ENCODE measurements at places on chromosomes 6 and 20.
A peak's percentile ranks its signal among the peaks of the same experiment; 100 is the strongest.

GRCh38 chr20:50373674-50374286, 136.4 kb upstream of the PTPN1 start:
- DNase-seq, result no peak

- DNase-seq, result no peak
Observed at GRCh38 chr6:144469144-144469575, 184.0 kb downstream of the UTRN start.

DNA sequence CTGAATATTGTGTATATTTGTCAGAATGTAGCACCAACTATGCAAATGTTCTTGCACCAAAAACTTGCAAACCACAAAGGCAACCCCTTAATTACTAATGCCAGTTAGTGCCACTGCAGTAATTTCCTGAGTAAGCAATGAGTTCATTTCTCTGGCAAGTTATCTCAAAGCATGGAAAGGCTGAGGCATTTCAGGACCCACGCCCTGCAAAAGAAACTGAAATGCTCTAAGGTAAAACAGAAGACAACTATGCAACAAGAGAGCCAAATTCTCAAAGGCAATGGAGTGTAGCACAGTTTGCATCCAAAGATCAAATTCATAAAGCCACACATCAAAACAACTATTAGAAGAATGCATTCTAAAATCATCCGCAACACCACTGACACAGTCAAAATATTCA, 994.4 kb downstream of the EYS start:
- no peak for DNase-seq

DNA sequence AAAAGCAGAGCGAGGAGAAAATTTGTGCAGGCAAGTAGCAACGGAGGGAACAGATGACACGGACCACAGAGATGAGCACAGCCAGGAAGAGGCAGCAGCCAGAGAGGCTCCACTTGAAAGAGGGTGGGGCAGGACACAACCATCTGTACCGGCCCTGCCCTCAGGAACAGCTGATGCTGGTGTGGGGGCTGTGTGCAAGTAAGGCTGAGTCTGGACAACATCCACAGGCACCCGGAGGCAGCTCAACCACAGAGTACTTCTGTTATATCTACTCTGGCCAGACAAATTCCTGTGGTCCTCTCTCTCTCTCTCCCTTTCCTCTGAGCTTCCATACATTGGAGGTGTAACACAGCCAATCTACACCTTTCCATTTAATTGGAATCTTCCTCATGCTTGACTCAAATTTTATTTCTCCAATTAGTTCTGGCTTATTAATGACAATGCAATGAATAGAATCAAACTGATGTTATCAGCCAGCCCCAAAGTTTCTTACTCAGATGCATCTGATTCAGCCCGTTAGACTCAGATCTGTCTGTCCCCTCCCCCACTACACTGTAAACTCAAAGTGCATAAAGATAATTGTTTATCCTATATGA, 24.9 kb downstream of the KIF13A start:
- DNase-seq, result peak; percentile 87

DNA sequence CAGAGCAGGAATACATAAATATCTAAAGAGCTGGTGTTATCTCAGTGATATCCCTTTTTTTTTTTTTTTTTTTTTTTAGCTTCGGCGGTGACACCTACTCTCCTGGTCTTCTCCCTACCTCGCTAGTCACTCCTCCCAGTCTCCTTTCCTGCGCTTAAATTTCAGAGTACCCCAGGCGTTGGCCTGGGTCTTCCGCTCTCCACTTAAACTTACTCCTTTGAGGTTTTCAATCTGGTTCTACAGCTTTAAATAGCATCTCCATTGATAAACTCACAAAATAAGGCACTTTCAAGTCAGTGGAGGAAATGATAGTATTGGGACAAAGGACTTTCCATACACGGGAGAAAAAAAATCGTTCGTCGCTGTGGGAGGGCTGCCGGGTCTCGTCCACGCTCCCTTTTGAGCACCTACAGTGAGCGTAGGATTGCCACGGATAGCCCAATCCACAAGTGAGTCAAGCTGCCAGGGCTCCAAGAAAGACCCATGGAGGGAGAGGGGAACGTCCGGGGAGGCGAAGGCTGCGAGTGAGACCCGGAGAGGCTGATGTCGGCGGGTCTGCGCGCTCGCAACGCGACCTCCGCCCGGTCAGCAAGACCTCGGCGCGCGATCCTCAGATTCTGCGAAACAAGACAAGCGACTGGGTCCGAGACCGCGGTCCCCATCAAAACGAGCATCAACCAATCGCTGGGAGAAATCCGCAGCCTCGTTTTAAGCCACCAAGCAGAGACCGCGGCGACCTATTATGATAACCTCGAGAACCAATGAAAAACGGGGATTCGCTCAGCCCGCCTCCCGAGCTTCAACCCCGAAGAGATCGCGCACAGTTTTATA, 672 bp upstream of the SRSF6 start:
- peak; percentile 99 for DNase-seq

DNA sequence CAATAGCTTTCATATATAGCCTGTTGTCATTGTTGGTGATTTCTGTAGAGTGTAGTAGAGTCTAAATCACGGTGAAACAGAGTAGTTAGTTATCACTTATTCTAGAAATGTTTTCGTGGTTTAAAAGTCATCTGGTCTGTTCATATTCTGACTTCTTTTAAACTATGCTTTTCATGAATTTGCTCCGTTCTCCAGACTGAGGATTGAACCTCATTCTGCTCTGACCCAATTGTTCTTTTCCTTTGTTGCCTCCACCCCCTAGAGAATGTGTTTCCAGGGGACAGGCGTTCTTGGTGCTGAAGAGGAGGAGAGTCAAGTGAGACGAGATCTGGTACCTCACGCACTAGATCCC, 748 bp upstream of the ZNF292 start:
- DNase-seq, result no peak

DNA sequence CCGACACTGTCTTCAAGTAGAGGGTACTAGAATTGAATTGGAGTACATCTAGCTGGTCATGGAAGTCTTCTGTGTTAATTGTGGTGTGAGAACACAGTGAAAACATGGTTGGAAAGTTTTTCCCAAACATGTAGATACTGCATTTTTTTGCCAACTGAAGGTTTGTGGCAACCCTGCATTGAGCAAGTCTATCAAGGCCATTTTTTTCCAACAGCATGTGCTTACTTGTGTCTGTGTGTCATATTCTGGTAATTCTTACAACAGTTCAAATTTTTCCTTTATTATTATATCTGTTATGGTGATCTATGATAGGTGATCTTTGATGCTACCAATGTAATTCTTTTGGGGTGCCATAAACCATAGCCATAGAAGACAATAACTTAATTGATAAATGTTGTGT, 147.0 kb downstream of the MYB start:
- DNase-seq, result no peak

DNA sequence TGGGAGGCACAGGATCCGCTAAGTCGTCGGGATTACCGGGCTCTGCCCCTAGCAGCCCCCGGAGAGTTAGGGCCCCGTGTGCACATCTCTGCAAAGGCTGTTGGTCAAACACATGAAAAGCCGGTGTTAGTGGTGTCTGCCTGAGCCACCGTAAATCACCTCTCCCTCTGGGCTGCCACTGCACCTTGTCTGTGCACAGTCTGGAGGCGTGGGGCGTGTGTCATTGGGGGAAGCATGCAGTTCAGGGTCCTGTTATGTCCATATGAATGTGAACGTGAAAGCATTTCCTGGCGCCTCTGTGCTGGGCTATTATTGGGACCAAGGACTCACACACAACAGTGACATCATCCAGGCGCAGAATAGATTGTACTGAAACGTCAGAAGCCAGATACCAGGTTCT, 305.6 kb downstream of the NRN1 start:
- DNase-seq, result peak; percentile 49

GRCh38 chr20:50930976-50931305, 296 bp downstream of the ADNP start:
- DNase-seq, result no peak

DNA sequence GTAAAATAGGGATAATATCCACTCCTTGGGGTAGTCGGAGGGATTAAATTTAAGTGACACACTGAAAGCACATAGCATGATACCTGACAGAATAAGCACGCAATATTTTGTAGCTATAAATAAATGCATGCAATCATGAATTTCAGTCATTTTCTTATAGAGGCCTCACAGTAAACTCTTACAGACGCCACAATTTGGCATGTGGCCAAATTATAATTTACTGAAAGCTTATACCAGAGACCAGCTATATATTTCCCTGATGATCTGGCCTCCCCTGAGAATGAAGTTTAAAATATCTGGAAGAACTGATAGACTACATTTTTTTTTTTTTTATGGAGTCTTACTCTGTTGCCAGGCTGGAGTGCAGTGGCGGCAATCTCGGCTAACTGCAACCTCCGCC, 40.9 kb downstream of the QRSL1 start:
- DNase-seq, result no peak

- no peak for DNase-seq
Observed at GRCh38 chr20:11564491-11564890, 353.2 kb upstream of the BTBD3 start.

- DNase-seq, result no peak
Observed at GRCh38 chr20:40849456-40849855, 160.4 kb upstream of the MAFB start.

DNA sequence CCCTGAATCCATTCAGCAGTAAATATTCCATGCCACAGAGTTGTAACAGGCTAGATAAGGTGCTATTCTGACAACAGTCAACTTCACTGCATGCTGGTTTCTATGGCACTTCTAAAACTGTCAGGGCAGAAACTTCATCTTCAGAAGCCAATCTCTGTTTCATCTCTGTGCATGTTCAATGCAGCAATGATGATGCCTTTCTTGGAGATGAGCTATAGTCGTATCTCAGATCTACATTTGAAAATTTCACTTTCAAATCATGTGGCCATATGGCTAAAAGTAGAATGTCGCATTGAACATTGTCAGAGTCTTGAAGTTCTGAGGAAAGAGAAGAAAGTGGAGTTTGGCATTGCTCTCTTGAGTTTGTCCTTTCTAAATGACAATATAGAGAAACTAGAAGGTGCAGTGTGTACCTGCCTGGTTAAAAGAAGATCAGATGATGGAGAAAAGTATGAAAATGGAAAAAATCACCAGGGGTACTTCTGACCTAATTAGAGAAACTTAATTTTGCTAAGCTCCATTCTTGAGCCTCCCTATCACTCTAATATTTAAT, 49.0 kb upstream of the VSTM2L start:
- no peak for DNase-seq

DNA sequence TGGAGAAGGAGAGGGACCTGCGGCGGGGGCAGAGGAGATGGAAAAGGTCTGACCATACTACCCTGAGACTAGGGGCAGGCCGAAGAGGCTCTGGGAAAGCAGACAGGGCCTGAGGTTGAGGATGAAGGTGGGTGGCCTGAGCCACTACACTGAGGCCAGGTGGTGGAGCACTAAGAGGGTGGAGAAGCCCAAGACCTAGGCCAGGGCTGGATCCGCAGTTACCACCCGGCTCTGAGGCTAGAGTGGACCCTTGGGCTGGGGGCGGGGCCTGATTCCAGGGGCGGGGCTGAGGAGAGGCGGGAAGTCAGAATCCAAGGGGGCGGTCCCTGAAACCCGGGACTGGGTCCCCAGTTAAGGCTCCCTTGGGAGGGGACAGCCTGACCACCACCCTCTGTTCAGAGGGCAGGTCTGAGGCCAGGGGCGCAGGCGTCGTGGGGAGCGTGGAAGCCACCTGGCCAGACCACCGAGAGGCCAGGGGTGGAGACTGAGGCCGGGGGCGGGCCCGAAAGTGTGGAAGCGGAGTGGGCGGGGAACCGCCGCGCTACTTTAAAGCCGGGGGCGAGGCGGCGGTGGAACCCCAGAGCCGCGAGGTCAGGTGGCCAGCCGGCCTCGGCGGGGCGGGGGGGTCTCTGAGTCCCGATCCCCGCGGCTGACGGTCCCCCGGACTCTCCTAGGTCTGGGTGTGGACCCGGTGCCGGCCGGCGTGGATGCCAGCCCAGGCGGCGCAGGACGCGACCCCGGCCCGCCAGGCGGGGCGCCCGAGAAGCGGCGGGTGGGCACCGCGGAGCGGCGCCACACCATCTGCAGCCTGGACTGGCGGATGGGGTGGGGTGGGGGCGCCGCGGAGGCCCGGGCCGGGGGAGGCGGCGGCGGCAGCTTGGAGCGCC, 8.3 kb downstream of the CCM2L start:
- peak; percentile 63 for DNase-seq

GRCh38 chr6:44049163-44049988, 77.9 kb downstream of the MRPL14 start:
- DNase-seq, result no peak

- no peak for DNase-seq
Observed at GRCh38 chr20:37316775-37317170, 27.3 kb downstream of the MANBAL start.

GRCh38 chr20:9442858-9443257, 71.5 kb upstream of the LAMP5 start:
- DNase-seq, result no peak

- DNase-seq, result peak; percentile 97
Observed at GRCh38 chr6:28136585-28137504, 4.8 kb upstream of the ZKSCAN8 start.

DNA sequence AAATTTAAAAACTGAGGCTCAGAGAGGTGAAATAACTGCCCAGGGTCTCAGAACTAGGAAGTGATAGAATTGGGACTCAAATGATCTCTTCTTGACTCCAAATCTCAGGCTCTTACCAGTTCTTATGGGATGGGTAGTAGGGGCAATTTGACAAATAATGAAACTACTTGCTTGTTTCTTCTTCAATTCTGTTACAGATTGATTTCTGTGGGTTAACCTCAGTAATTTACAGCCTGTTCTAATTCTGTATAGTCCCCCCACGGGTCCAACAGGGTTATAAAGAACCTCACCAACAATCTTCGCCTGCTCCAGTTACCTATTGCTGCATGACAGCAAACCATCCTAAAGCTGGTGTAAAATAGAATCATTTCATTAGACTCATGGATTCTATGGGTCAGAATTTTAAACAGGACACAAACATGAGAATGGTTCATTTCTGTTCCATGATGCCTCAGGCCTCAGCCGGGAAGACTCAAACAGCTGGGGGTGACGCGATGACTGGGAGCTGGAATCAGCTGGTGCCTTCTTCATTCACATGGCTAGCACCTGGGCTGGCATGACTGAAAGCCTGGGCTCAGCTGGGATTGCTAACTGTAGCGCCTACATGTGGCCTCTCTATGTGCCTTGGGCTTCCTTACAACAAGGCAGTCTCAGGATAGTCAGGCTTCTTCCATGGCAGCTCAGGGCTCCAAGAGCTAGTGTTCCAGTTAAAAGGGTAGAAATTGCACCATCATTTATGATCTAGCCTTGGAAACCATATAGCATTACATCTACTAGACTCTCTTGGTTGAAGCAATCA, 6.6 kb upstream of the WFDC2 start:
- DNase-seq, result no peak
